Stimulated activated CD8-positive, alpha-beta memory T cell treated with anti-CD3 and anti-CD28 coated beads, Interleukin-4, amount 100 ng/mL, for 1 hour (primary cell): ENCODE measurements at places on chromosomes 6 and 20.

DNA sequence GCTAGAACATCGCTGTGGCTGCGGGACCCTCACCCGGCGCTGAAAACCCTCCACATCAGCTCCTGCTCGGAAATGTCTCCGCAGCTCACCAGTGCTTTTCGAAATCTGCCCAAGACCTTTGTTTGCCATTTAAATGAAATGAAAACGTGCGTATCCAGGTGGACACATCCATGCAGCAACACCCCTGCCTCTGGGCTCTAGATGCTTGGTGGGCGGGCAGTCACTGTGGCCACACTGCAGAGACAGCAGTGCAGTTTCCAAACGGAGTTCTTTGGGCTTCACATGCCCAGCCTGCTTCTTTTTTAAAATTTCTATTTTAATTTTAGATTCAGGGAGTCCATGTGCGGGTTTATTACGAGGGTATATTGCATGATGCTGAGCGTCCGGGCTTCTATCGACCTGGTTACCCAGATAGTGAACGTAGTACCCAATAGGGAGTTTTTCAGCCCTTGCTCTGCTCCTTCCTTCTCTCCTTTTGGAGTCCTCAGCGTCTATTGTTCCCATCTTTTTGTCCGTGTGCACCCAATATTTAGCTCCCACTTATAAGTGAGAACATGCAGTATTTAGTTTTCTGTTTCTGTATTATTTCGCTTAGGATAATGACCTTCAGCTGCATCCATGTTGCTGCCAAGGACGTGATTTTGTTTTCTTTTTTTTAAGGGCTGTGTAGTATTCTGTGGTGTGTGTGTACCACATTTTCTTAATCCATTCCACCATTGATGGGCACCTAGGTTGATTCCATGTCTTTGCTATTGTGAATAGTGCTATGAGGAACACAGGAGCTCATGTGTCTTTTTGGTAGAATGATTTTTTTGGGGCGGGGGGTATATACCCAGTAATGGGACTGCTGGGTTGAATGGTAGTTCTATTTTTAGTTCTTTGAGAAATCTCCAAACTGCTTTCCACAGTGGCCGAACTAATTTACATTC lies 4.8 kb upstream of the TUBB2B start:
- DNase-seq: no peak

DNA sequence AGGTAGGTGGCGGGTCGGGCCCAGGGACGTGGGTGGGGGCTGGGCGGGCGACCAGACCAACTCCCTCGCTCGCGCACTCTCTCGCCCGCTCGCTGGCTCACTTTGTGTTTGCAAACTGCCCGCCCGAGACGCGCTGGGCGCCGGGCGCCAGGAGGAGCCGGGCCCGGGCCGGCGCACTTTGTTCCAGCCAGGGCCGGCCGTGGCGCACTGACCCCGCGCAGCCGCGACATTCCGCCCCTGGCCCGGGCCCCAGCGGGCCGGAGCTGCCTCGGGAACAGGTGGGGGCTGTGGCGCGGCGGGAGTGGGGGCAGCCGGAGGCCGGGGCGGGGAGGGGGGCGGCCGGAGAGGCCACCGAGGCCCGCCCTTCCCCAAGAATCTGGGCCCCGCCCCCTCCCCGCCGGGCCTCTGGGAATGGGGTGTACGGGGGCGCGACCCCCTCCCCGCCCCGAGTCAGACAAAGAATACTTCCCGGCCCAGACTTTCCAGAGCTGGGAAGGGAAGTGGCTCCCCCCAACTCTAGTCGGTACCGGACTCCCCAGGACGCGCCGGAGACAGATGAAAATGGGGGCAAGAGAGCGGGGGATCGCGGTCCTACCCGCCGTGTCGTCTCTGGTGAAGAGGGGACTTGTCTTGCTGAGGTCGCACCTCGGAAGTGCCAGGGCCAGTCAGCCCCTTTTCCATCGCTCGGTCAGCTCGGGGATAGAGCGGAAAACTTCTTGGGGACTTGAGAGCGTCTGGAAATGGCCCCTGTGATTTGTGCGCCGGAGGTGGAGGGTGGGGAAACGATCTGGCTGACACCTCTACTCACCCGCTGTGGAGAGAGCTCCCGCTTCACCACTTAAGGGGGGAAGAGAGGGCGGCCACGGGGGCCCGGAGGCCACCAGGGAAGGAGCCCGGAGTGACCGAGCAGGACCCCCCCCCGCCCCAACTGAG lies 951 bp downstream of the FOXP4 start:
- DNase-seq: no peak

DNA sequence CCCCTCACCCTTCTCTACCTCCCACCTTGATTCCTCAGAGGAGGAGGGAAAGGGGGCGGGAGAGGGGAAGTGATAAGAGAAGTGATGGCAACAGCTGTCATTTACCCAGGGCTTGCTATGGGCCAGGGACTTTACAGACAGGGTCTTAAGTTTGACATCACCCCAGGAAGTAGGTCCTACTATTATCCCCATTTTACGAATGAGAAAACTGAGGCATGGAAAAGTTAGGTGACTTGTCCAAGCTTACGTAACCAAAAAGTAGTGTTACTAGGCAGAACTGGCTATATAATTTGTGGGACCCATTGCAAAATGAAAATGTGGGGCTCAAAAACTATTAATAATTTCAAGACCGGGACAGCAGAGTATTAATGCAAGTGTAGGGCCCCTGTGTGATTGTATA lies 10.5 kb upstream of the FANCE start:
- no peak for DNase-seq

GRCh38 chr6:13427801-13428582 lies 59.4 kb downstream of the GFOD1 start:
- peak; percentile 56 for DNase-seq

- DNase-seq: no peak
These were observed 241.4 kb downstream of the ESR1 start for GRCh38 chr6:152048921-152049320.

DNA sequence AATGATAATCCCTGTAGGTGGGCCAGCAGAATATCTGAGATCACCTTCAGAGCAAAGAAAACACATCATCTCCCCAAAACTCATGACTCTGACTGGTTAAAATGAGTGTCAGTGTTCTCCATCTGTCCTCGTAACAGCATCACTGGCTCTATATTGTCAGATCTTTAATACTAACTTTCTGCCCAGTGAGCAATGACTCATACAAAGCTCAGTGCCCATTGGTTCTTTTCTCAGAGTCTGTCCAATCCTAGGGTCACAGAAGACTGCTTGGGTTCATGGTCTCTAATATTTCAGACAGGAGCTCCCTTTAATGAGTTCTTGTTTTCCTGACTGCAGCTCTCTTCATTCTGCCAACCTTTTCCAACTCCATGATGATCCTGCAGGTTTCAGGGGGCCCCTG lies 36.4 kb downstream of the HLA-DPB1 start:
- DNase-seq: no peak

- DNase-seq: no peak
These were observed 16.6 kb upstream of the PAQR8 start for GRCh38 chr6:52345311-52345710.

DNA sequence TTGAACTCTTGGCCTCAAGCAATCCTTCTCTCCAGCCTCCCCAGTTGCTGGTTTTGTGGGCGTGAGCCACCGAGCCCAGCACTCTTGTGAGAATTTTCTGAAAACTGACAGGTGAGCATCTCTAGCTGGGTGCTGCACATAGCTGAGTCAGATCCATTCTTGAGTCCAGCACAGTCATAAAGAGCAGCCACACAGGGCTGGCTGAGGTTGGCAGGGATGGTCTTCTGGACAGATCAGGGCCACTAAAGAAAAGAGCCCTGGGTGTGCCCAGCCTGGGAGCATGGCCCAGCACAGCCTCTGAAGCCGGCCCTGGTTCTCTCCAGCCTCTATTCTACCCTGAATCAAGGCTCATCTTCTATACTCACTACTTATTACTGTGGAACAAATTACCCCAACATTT lies 11.5 kb downstream of the DLGAP4 start:
- DNase-seq: no peak

GRCh38 chr6:161211380-161212035 lies 62.4 kb downstream of the AGPAT4 start:
- no peak for DNase-seq

- peak; percentile 2 for DNase-seq
These were observed 139.1 kb downstream of the KIF16B start for GRCh38 chr20:16434062-16434664.

DNA sequence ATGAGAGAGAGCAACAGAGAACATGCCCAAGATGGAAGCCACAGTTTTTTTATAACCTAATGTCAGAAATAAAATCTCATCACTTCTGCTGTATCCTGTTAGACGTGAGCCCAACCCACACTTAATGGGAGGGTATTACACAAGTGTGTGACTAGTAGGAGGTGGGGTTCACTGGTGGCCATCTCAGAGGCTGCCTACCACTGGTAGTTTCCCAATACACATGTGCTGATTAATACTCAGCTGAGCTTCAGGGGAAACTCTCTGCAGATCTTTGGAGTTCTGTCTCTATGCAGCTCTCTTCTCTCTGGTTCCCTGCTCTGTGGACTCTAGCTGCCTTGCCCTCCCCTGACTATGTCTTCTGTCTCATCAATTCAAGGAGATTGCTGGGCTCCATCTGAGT lies 35.7 kb downstream of the CNBD2 start:
- DNase-seq: no peak

DNA sequence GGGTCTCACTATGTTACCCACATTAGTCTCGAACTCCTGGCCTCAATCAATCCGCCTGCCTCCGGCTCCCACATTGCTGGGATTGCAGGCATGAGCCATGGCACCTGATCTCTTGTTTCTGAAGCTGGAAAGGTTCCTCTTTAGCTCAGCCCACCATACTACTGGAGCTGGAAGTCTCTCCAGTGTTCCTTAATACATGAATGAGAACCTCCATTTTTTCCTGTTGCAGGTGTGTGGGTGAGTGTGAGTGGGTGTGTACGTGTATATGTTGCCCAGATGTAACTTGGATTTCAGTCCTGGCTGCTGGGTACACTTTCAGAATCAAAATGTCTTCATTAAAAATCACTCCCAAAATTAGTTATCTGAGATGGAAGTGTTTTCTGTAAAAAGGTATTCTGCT lies 11.1 kb downstream of the PNPLA1 start:
- no peak for DNase-seq

DNA sequence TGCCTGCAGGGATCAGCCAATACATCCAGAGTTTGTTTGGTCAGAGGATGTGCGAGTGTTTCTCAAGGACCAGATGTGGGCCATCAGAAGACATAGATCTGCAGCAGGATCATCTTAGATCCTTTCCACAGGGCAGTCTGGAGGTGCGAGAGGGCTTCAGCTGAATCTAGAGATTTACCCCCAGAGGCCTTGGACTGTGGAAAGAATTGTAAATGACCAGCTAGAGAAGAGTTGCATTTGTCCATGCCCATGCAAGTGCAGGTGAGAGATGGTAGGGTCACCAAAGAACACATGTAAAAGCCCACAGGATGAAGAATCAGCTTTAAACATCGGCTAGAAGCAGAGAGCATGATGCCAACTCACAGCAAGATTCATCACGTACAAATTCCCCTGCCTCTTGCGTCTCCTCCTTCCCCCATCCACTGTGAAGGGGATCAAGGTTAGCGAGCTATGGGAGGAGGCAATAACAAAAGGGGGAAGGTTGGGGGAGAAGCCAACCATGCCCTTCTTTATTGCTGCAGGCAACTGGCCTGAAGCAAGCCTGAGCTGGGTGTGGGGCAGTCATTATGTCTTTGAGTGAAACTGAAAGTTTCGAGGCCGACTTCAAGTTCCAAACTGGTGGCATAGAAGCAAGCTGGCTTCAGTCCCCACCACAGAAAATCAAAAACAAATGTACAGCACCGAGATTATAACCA lies 83.5 kb downstream of the SCML4 start:
- no peak for DNase-seq

DNA sequence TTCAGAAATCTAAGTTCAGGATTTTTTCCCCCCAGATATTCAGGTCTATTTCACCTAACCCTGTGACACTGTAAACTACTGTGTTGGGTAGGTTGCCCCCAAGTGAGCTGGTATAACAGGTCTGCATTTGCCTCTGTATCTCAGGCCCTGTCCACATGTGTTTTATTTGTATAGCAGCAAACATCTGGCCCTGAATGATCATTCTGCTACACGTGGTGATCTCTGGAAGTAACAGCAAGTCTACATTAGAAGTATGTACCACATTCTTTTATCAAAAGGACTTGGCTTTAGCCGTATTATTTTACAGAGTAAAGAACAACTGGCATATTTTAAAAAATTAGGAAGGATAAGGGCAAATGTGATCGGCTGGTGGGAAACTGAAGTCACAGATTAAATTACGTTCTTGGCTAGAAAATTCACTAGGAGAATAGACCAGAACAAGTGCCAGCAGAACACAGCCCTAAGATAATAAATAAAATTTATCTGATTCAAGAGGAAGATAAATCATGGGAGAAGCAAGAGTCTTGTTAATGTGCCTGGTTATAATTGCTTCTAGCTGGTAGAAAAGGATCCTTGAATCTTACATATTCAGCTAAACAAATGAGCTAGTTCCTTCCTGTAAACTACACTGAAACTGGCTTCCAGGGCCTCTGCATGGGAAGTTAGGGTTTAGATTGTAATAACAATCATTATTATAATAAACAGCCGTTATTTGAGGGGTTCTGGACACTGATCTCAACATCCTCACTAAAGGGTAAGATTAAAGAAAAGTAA lies 192.1 kb downstream of the SAMD5 start:
- no peak for DNase-seq

GRCh38 chr6:146578054-146578453 lies 20.7 kb upstream of the ADGB start:
- no peak for DNase-seq

DNA sequence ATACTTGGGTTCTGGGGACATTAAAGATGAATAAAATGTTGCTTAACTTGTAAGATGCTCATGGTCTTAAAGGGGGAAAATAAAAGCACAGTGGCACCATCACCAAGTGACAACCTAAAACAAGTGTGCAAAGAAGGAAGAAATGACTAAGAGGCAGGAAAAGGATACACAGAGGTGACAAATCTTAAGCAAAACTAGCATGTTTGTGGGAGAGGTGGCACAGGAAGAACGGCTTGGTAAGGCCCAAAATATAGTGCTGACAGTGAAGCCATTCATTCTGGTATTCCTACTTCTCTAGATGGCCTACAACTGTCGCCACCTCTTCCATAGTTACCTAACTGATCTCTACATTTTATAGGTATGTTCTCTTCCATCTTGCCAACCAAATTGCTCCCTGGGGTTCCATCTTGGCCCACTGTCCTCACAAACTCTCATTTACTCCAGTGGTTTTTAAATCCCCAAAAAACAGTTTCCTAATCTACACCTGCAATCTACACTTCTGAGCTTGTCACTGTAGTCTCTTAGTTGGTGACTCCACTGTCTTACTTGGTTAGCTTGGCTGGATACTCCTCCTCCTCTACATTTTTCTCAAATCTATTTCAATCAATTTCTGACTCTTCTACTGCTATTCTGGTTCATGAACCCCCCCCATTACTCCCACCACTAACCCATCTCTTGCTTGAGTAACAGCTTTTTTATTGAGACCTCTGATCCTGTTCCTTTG lies 33.5 kb downstream of the FAM8A1 start:
- DNase-seq: peak; percentile 2

DNA sequence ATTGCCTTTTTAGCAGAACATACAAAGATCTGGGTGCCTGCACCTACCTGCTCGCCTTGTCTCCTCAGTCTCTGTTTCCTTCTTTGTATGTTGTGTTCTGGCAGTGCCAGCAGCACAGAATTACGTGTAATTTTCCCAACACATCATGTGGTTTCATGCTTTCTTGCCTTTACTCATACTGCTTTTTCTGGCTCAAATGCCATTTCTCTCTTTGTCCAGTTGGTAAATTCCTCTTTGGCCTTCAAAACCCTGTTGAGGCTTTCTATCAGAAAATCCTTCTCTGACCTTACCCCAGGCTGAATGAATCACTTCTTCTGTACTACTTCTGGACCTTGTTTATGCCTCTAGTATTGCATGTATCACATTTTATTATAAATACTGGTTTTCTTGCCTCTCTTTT lies 31.8 kb downstream of the L3MBTL3 start:
- no peak for DNase-seq
